ENCODE measurements at places on chromosomes 3 and 15. TPM values are rescaled to one million over a fixed set of nuclear protein-coding genes. Genes with fewer than 3 reads are reported as not detected.

DNA sequence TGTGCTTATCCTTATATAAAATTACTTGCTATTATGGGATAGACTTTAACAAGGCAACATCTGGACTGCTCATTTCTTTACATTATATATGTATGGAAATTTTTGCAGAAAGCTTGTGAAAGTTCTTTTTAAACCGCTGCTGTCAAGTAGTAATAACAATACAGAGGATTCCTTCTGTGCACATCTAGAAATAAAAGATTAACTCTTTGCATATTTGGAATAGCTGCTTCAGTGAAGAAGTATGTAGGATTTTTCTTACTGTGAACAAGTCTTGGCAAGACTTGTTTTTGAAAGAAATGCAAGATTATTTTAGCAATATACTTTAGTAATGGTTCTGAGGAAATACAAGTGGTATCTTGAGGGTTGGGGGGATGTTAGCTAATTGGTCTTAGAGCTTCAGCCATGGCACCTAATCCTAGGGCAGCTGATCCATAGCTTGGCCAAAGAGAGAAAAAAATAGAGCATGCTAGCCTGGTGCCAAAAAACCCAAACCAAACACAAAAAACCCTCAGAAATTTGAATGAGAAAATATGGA is 4.3 kb downstream of the PRKCI start:
- H3K36me3 ChIP-seq: no peaks in the 10 kb centered on the region
- H3K4me1 ChIP-seq: peaks cover 10% of the 10 kb centered on the region
- H3K4me3 ChIP-seq: no peak overlapping the region
- no peak overlapping the region for H3K27ac ChIP-seq
- H3K27me3 ChIP-seq: no peaks in the 10 kb centered on the region
- no peak for DNase-seq

The UNC45A gene
- 11.2 TPM for polyA plus RNA-seq

- DNase-seq: no peak
- H3K4me1 ChIP-seq: no peaks in the 10 kb centered on the region
- no peak overlapping the region for H3K27ac ChIP-seq
Observed at GRCh38 chr15:48572823-48573222, 72.7 kb downstream of the FBN1 start.

The CPEB1 gene
- polyA plus RNA-seq: 0.31 TPM

DNA sequence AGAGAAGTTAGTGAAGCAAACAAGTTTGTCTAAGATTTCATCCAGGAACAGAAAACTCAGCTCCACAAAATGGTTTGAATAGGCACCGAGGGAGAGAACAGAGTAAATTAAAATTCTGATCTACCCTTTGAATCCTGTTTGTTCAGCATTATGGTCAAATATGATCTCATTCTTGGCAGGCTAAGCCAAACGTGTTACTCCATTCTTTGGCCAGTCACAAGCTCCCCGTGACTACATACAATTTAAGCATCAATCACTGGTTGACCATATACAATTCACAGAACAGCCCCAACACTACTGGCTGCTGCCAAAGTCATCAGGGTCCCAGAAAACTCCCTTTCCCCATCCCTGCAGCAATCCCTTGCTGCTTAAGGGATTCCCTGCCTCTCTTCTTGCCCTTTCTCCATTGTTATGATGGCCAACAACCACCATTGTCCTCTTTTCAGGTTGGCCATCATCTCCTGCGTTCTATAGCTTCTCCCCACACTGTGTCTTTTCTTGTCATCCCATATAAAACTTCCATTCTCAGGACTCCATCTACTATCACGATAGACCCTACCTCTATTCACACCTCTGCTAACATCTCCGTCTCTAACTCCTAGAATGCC is 46.3 kb downstream of the GOLIM4 start:
- no peaks in the 10 kb centered on the region for H3K36me3 ChIP-seq
- no peaks in the 10 kb centered on the region for H3K27me3 ChIP-seq
- peaks cover 25% of the 10 kb centered on the region for H3K4me1 ChIP-seq

- H3K36me3 ChIP-seq: no peaks in the 10 kb centered on the region
- no peaks in the 10 kb centered on the region for H3K27me3 ChIP-seq
- no peaks in the 10 kb centered on the region for H3K4me1 ChIP-seq
- H3K4me3 ChIP-seq: no peak overlapping the region
- H3K27ac ChIP-seq: no peak overlapping the region
Observed at GRCh38 chr3:36488077-36488789, 107.9 kb downstream of the STAC start.

GRCh38 chr15:66785637-66786036 is 83.6 kb downstream of the SMAD6 start:
- no peaks in the 10 kb centered on the region for H3K4me1 ChIP-seq
- H3K36me3 ChIP-seq: no peaks in the 10 kb centered on the region
- no peaks in the 10 kb centered on the region for H3K27me3 ChIP-seq
- H3K27ac ChIP-seq: no peak overlapping the region

GRCh38 chr15:98043160-98044014 is 82.9 kb downstream of the ARRDC4 start:
- DNase-seq: no peak
- H3K4me3 ChIP-seq: no peak overlapping the region
- no peak overlapping the region for H3K27ac ChIP-seq
- no peaks in the 10 kb centered on the region for H3K36me3 ChIP-seq

The SLC27A2 gene
- polyA plus RNA-seq: 0.01 TPM

DNA sequence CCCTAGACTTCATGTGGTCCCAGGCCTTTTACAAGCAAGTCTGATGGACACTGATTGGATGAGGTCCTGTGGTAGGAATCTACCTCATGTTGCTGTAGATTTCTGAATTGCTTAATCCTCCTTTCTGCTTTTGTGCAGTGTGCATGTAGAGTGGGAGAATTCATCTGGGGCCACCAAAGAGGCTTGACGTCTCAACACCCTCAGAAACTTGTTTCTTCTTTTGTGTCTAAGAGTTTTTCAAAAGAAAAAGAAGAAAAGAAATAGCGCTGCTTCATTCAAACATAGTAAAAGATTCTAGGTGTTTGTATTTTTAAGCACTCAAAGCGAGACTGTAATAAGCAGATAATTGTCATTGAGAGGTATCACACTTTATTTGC is 46.2 kb downstream of the NR1D2 start:
- no peaks in the 10 kb centered on the region for H3K27me3 ChIP-seq
- no peaks in the 10 kb centered on the region for H3K36me3 ChIP-seq
- DNase-seq: no peak
- H3K4me1 ChIP-seq: peaks cover 28% of the 10 kb centered on the region
- no peak overlapping the region for H3K27ac ChIP-seq

DNA sequence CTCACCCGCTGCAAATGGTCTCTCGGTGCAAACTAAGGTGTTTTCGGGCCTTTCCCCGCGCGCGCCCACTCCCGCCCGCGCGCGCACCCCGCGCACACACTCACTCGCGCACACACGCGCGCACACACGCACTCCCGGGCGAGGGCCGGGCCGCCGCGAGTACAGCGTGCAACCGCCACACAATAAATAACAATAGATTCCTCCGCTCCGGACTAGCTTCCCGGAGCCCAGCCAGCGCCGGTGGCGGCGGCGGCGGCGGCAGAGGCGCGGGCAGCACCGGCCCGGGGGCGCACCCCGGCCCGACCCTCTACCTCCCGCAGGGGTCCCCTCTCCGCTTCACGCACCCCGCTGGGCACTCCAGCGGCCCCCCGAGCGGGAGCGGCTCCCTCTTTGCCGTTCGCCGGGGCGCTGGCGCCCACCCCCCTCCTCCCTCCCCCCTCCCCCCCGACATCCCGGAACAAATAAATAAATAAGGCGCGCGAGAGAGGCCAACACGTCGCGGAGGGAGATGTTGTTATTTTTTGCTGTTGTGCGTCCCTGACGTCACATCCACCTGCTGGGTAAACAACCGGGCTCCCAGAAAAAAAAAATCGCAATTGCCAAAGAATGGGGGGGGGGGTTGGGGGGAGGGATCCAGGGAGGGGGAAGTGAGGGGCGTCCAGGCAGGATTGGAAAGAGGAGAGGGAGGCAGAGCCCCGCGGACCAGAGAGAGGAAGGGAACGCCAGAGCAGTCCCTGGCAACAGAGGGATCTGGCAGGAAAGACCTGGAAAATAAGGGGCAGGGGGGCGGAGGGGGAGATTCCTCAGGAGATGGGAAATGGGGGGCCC is at the start of gene FOXP1:
TSS of gene FOXP1 (minus strand) at position 163 of the 828 bp plus-strand sequence. CDS start 385,347 bp downstream, outside the sequence.
- no peaks in the 10 kb centered on the region for H3K36me3 ChIP-seq
- peaks cover 26% of the 10 kb centered on the region for H3K4me1 ChIP-seq
- no peaks in the 10 kb centered on the region for H3K27me3 ChIP-seq
- peak within 1 kb of the TSS; percentile 95 for H3K4me3 ChIP-seq
- H3K27ac ChIP-seq: peak within 1 kb of the TSS; percentile 93

GRCh38 chr15:62868507-62868906 is 174.0 kb upstream of the TPM1 start:
- no peak overlapping the region for H3K27ac ChIP-seq
- H3K36me3 ChIP-seq: no peaks in the 10 kb centered on the region
- H3K4me3 ChIP-seq: no peak overlapping the region
- H3K27me3 ChIP-seq: no peaks in the 10 kb centered on the region

- no peak overlapping the region for H3K4me3 ChIP-seq
- H3K27me3 ChIP-seq: no peaks in the 10 kb centered on the region
- no peak for DNase-seq
- no peak overlapping the region for H3K27ac ChIP-seq
- H3K36me3 ChIP-seq: peaks cover 82% of the 10 kb centered on the region
Observed at GRCh38 chr3:14130230-14130629, 5.4 kb downstream of the TMEM43 start.

DNA sequence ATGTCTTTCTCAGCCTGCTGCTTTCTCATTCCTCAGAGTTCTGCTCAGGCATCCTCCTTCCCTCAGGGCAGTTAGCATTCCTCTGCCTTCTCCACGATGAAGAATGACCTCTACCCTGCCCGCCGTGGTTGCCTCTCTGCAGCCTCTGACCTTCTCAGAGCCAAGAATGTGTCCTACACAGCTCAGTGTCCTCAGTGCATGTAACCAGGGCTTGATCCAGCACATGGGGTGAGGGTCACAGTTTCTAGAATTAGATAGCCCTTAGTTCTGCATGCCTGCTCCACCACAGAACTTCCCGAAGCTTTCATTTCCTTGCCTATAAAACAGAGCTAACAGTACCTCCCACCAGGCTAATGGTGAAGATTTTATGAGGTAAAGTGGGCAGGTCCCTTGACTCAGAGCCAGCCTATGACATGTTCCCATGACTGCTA is 182.1 kb downstream of the CLSTN2 start:
- no peak overlapping the region for H3K27ac ChIP-seq
- H3K27me3 ChIP-seq: no peaks in the 10 kb centered on the region
- H3K4me3 ChIP-seq: no peak overlapping the region
- H3K36me3 ChIP-seq: no peaks in the 10 kb centered on the region
- DNase-seq: no peak
- peaks cover 9% of the 10 kb centered on the region for H3K4me1 ChIP-seq

- no peak for DNase-seq
- H3K4me3 ChIP-seq: no peak overlapping the region
- no peak overlapping the region for H3K27ac ChIP-seq
- H3K27me3 ChIP-seq: no peaks in the 10 kb centered on the region
Observed at GRCh38 chr3:126580746-126581145, 22.0 kb upstream of the C3orf22 start.
